ENCODE measurements at places on chromosomes 4 and X.

- DNase-seq, result no peak
These were observed 14.1 kb downstream of the ENPEP start for GRCh38 chr4:110489901-110490508.

DNA sequence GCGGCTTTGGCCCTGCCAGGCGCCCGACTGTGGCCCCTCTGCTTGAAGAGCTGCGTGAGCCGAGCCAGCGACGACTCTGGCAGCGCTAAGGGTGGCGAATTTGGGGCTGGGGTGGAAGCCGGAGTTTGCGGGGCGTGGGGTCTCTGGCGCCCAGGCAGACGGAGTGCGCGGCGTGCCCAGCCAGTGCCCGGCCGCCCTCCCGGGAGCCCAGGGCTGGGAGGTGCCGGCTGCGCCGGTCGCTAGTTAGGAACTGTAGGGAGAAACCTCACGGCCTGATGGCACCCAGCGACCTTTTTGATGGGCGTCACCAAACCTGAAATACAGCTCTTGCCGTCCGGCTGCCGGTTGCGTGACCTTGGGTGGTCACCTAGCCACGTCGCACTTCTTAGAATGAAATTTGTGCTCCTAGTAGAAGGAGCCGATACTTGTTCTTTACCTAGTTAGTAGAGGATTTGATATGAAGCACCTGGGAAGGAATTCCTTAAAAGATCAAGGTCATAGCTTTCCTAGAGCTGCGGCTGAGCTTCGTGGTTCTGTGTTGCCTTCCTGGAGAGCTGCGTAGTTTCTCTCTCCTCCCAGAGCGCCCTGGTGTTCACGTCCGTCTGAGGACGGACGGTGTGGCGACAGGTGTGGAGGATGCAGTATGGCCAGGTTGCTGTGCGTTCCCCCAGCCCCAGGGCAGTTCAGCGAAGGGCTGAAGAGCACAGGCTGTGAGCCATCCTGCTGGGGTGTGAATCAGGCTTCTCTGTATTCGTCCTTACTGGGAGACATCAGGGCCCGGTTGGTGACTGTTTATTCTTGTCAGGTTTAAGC is 680 bp downstream of the MAEA start:
- DNase-seq, result no peak

- DNase-seq, result no peak
These were observed 241.1 kb downstream of the TACR3 start for GRCh38 chr4:103478734-103479133.

DNA sequence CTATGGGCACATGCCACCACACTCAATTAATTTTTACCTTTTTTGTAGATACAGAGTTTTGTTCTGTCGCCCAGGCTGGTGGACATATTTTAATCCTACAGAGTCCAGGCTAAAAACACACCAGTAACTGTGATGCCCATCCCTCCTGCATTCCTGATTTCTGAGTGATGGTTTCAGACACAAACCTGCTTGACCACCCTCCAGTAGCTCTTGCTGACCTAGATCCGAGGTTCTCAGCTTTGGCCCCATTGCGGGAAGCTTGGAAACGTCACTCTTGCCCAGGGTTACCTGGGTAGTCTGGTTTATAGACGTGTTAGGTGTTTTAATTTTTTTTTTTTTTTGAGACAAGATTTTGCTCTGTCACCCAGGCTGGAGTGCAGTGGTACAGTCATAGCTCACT is 7.5 kb downstream of the CD99 start:
- DNase-seq, result no peak

- no peak for DNase-seq
These were observed 10.0 kb downstream of the QRFPR start for GRCh38 chr4:121370729-121371325.

- no peak for DNase-seq
These were observed 163.5 kb downstream of the PWWP3B start for GRCh38 chrX:106331606-106332005.

DNA sequence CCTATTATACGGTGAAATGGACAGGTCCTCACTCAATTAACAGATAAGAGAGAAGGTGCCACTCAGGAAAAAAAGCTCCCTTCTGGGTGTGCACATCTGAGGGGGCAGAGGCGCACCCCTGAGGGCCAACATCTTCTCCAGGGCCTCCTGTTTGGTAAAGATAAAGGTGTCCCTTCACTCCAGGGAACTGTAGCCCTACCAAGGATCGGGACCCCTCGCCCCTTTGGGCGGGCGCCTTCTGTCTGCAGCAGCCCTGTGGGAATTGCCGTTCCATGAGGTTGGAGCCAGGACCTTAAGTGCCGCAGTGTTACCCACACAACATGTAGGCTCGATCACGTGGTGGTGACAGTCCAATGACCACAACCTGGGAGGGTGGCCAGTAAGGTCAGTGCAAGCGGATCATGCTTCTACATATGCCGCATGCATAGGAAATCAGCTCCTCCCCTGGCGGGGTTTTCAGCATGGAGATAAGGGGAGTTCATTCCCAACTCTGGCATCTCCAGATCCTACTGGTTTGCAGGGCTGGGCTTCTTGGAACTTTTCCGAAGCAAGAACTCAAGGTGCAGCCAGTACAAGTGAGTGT is 253.3 kb downstream of the EVC2 start:
- DNase-seq, result no peak

DNA sequence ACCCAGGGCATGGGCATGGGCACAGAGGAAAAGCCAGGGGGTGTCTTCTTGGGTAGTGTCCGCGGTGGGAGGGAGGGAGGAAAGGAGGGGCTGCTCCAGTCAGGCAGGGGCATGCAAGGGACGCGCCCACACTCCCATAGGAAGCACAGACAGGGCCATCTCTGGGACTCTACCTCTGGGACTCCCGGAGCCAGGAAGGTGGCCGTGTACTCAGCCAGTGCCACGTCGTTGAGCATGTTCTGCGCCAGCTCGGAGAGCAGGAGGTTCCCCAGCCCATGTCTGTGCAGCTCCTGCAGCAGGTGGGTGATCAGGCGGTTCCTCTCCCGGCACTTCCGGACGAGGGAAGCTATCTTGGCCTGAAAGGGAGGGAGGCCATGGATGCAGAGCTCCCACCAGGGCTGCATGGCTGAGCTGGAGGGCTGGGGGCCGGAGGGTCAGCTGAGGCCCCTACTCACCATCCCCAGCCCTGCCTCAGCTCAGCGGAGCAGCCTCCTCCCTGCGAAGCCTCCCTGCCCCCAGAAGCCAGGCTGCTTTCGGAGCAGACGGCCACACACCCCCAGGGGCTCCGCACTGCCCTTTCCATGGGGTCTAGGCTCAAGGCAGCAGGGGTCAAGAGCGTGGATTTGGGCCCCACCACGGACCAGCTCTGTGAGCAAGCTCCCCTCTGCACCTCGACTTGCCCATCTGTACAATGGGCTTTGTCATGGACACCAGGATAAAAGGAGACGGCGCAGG is 44.6 kb downstream of the C4orf50 start:
- no peak for DNase-seq

DNA sequence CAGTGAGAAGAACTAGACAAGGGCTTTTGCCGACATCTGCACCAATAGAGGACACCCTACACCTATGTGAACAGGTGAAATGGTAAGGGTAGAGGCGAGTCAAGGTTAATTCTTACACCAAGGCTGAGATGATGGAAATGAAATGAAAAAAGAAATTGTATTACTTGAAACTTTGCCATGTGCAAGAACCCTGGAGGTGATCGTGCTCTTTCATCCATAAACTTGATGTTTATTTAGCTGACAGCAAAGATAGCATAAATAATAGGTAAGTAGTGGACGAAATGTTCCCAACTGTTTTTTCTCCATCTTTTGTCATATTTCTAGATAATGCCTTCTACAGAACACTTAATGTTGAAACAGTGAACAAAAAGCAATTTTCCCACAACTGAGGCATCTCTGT is 162.5 kb downstream of the BANK1 start:
- no peak for DNase-seq

Measured in DMS79 (cell line).